ENCODE measurements at places on chromosomes 12 and 14. TPM values are rescaled to one million over a fixed set of nuclear protein-coding genes. Genes with fewer than 3 reads are reported as not detected.

DNA sequence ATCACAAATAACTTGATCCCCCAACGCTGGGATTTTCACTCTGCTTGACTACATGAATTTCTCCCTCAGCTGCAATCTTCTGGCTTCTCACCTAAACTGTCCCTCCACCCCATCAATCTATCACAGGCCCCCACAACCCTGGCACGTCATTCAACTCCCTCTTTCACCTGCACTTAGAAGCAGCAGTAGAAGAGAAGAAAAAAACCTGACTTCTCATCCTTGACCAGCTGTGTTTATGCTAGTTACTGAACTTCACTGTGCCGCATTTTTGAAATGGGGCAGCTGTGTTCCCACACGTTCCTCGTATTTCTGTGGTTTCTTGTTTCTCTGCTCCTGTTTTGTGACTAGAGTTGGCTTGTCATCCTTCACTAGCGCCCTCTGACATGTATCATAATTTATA, 35.0 kb downstream of the ITPR2 start:
- no peak overlapping the region for H3K4me3 ChIP-seq
- no peaks in the 10 kb centered on the region for H3K4me1 ChIP-seq
- H3K36me3 ChIP-seq, result no peaks in the 10 kb centered on the region
- H3K27me3 ChIP-seq, result no peaks in the 10 kb centered on the region
- DNase-seq, result no peak

- peak; percentile 2 for DNase-seq
- no peaks in the 10 kb centered on the region for H3K27me3 ChIP-seq
Observed at GRCh38 chr12:40325349-40325960, 100.7 kb downstream of the LRRK2 start.

DNA sequence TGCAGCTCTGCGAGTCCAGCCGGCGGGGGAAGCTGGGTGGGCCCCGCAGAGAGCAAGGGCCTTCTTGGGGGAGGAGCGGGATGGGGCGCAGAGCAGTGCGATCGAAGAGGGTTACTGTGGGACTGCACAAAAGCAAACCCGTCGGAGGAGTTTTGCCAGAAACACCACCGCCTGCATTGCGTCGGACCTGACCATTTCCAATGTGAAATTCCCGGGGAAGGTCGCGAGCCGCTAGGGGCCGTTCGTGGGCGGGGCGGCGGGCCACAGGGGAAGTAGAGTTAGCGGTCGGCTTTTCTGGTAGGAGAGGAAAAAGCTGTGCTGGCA, 333 bp upstream of the KCNA1 start:
- H3K4me3 ChIP-seq, result peak overlapping the region; percentile 29
- DNase-seq, result no peak
- H3K36me3 ChIP-seq, result no peaks in the 10 kb centered on the region
- H3K27me3 ChIP-seq, result peaks cover 99% of the 10 kb centered on the region
- H3K27ac ChIP-seq, result no peak overlapping the region

The PMEL gene
- 11.3 TPM for total RNA-seq

DNA sequence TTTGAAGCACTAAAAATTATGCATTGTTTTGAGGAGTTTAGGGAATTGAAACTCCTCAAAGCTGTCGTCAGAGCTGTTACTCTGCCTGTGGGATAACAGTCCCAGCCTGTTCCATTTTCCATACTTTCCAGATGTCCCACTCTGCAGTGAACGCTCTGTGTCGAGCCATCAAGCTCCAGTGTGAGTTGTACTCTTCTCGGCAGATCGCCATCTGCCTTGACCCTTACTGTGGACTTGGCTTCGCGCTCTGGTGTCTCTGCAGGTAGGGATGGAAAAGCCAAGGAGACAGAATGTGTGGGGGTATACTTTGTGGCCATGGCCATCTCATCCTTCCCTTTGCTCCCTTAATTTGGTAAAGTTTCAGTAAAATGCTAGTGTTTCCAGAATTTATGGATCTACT, 35.5 kb upstream of the ATF1 start:
- no peak for DNase-seq
- no peak overlapping the region for H3K4me3 ChIP-seq
- H3K4me1 ChIP-seq, result no peaks in the 10 kb centered on the region

DNA sequence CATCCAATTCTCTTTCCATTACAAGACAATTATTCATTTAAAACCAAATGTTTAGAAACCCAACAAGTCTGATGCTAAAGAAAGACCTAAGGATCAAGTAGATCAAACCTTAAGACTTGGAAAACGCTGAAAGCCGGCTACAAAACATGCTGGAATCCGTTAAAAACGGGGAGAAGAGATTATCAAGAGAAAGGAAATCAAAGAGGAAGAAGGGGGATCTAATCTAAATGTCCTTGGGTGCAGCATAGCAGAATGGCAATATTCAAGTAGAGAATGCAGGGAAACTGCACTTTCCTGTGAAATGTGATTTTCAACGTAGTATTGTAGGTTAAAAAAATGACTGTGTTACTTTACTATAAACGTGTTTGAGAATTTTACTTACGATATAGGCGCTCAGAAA, 1.3 kb downstream of the PPP1R13B start:
- peak overlapping the region; percentile 97 for H3K4me3 ChIP-seq
- peaks cover 3% of the 10 kb centered on the region for H3K36me3 ChIP-seq
- no peak for DNase-seq
- no peaks in the 10 kb centered on the region for H3K27me3 ChIP-seq

DNA sequence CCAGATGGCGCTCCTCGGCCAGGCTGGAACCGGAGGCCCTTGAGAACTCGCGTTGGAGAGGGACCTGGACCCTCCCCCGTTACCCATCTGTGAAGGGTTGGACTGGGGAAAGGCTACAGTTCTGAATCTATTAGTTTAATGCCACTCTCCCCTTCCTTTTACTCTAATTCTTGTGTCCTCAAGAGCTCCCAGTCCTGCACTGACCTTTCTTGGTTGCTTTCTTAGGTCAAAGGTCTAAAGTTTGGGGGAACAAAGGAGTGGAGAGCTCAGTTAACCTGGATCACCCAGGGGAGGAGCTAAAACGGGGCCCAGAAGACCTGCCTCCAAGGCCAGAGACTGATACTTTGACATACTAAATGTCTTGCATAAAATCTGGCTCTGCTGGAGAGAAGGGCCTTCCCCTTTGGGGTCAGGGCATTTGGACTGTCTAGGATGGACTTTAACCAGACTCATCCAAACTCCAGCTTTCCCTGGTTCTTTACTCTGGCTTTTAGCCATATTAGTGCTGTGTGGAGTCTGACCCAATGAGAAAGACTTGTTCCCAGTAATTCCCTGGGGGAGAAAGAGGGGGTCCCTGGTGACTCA, 923 bp upstream of the MLF2 start:
- no peak overlapping the region for H3K4me3 ChIP-seq
- H3K27ac ChIP-seq, result peak overlapping the region; percentile 68
- H3K36me3 ChIP-seq, result peaks cover 28% of the 10 kb centered on the region
- no peaks in the 10 kb centered on the region for H3K27me3 ChIP-seq

DNA sequence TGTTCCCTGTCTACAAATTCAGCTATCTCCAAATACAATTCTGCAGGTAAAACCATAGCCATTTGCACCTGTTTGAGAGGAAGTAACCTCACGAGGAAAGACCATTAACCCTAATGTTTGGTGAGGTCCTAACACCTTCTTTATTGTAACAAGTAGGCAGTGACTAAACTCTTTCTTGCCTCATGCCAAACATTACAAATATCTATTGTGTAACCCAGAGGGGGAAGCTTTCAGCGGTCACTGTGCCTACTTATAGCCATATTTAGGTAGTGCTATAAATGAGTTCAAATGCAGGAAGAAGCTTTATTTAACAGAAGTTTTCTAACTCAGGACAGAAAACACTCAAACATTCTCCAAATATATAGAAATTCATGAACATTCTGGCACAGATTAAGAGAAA, 252.7 kb downstream of the LRFN5 start:
- H3K4me1 ChIP-seq, result peaks cover 3% of the 10 kb centered on the region
- no peak for DNase-seq
- no peak overlapping the region for H3K27ac ChIP-seq
- no peaks in the 10 kb centered on the region for H3K36me3 ChIP-seq

The DTX3 gene
- 59.0 TPM for total RNA-seq

DNA sequence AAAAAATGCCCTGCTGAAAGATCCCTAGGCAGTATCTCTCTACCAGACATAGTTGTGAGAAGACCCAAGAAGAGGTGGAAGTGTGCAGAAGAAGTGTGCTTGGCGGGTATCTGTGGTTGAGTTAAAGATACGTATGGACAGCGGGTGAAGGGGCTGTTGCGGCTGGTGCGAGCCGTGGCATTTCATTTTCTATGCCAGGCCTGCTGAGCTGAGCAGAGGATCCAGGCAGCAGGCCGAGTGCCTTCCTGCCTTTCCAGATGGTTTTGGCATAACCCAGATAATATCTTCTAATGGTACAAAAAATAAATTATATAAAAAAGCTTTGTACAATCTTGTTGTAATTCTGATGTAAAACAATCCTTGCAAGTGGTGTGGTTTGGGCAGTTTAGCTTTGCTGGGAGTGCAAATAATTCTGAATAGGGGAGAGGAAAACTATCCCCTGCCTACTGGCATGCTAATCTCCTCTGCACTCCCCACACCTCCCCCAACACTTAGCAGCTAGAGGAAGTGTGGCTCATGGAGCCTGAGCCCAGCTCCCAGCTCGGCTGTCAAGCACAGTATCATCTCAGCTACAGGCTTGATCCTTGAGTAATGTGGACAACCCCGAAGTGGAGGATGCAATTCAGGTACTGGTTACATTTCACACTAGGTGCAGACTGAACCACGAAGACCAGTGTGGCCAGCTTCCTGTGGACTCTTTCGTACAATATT, 168.9 kb downstream of the VRK1 start:
- no peaks in the 10 kb centered on the region for H3K27me3 ChIP-seq
- no peaks in the 10 kb centered on the region for H3K36me3 ChIP-seq
- peak; percentile 8 for DNase-seq
- no peak overlapping the region for H3K27ac ChIP-seq
- no peaks in the 10 kb centered on the region for H3K4me1 ChIP-seq

- no peak overlapping the region for H3K27ac ChIP-seq
- H3K36me3 ChIP-seq, result no peaks in the 10 kb centered on the region
- H3K4me3 ChIP-seq, result no peak overlapping the region
- DNase-seq, result no peak
- no peaks in the 10 kb centered on the region for H3K27me3 ChIP-seq
- peaks cover 10% of the 10 kb centered on the region for H3K4me1 ChIP-seq
Observed at GRCh38 chr12:7981446-7981845, 45.5 kb upstream of the SLC2A3 start.

The SIX1 gene
- total RNA-seq, result 0.12 TPM

The FBXO21 gene
- 203 TPM for total RNA-seq

GRCh38 chr14:75391953-75392352, 35.9 kb upstream of the JDP2 start:
- H3K27me3 ChIP-seq, result no peaks in the 10 kb centered on the region
- no peaks in the 10 kb centered on the region for H3K36me3 ChIP-seq
- no peak overlapping the region for H3K27ac ChIP-seq
- no peak overlapping the region for H3K4me3 ChIP-seq
- DNase-seq, result no peak

GRCh38 chr12:41186026-41186425, 2.1 kb upstream of the PDZRN4 start:
- H3K36me3 ChIP-seq, result no peaks in the 10 kb centered on the region
- no peaks in the 10 kb centered on the region for H3K4me1 ChIP-seq
- peaks cover 43% of the 10 kb centered on the region for H3K27me3 ChIP-seq
- no peak overlapping the region for H3K4me3 ChIP-seq
- no peak for DNase-seq

DNA sequence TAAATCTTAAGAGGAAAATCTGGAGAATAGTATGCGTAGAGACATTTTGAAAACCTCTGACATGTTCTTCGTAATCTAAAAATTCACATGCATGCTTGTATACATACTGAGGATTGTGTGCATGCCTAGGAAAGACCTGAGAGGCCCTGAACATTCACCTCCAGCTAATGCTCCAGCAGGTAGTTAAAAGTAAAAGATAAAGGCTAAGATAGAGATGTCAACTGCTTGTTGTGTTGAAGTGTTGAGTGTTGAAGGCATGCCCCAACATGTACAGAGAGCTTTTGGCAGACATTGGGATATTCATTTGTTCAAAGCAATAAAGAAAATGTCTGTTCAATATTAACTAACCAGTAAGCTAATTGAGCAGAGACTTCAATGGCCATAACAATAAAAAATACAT, 118.6 kb upstream of the SYT1 start:
- no peaks in the 10 kb centered on the region for H3K27me3 ChIP-seq
- H3K4me1 ChIP-seq, result peaks cover 9% of the 10 kb centered on the region

The GPRC5A gene
- total RNA-seq, result 1.5 TPM

DNA sequence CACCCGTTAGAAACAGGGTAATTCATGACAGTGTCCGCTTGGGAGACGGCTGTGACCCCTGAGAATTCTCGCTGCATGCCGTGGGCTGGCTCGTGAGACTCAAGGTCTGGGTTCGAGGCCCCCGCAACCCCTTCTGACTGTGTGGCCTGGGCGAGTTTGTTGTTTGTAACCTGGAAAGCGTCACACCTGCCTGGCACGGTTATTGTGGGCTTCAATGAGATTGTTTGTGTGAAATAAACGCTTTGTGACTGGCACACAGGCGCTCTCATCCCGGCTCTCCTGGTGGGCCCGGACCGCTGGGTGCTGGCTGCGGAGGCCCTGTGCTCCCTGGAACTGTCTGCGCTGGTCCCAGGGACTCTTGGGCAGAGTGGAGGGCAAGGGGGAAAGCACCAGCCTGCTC, 33.9 kb downstream of the MEG3 start:
- H3K36me3 ChIP-seq, result no peaks in the 10 kb centered on the region
- no peaks in the 10 kb centered on the region for H3K4me1 ChIP-seq
- no peak overlapping the region for H3K27ac ChIP-seq
- DNase-seq, result no peak
- H3K27me3 ChIP-seq, result no peaks in the 10 kb centered on the region

The DEGS2 gene
- total RNA-seq, result 2.7 TPM

The SMCO2 gene
- total RNA-seq, result not detected

GRCh38 chr12:60070552-60070951, 474.7 kb downstream of the SLC16A7 start:
- no peak overlapping the region for H3K27ac ChIP-seq
- no peaks in the 10 kb centered on the region for H3K27me3 ChIP-seq
- no peak overlapping the region for H3K4me3 ChIP-seq

The SLC10A1 gene
- not detected for total RNA-seq

The GDF3 gene
- total RNA-seq, result not detected
